Activated naive CD8-positive, alpha-beta T cell treated with anti-CD3 and anti-CD28 coated beads, Interleukin-2, amount 10 ng/mL, durations not matched to agents 7 days and 5 days (primary cell): ENCODE measurements at places on chromosomes 16 and 17. TPM values are rescaled to one million over a fixed set of nuclear protein-coding genes. Genes with fewer than 3 reads are reported as not detected.
A peak's percentile ranks its signal among the peaks of the same experiment; 100 is the strongest.

DNA sequence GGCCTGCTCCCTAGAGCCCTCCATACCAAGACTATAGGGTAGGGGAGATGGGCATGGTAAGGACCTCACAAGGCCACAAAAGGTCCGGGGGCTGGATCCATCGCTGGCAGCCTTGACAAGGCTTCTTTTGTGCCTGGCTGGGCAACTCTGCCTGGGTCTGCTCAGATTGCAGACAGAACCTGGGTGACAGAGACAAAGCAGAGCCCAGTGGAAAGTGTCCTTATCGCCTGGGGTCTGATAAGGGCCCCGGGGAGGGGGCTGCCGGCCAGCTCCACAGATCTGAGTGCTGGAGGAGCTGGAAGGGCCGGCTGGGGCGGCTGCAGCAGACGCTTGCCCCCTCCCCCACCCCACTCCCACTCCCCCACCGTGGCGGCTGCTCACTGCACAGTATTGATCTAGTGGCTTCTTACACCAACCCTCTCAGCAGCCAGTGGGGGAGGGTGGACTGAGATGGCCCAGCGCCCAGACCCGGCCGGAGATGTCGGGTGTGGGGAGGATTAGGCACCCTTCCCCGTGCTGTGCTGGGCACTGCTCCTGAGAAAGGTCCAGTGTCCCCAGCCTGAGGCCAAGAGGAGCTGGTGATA is 7.2 kb downstream of the MMP15 start:
- H3K4me3 ChIP-seq: no peak overlapping the region
- peaks cover 2% of the 10 kb centered on the region for H3K4me1 ChIP-seq
- DNase-seq: no peak
- H3K36me3 ChIP-seq: no peaks in the 10 kb centered on the region

GRCh38 chr17:68776451-68776850 is 175.3 kb upstream of the FAM20A start:
- no peak overlapping the region for H3K4me3 ChIP-seq
- no peak for DNase-seq
- peaks cover 6% of the 10 kb centered on the region for H3K27me3 ChIP-seq
- peaks cover 9% of the 10 kb centered on the region for H3K4me1 ChIP-seq
- no peaks in the 10 kb centered on the region for H3K36me3 ChIP-seq
- H3K27ac ChIP-seq: no peak overlapping the region

- H3K27me3 ChIP-seq: no peaks in the 10 kb centered on the region
- H3K4me3 ChIP-seq: no peak overlapping the region
- no peaks in the 10 kb centered on the region for H3K4me1 ChIP-seq
- peaks cover 23% of the 10 kb centered on the region for H3K36me3 ChIP-seq
- no peak for DNase-seq
- no peak overlapping the region for H3K27ac ChIP-seq
Observed at GRCh38 chr17:27644586-27644985, 13.6 kb downstream of the LGALS9 start.

DNA sequence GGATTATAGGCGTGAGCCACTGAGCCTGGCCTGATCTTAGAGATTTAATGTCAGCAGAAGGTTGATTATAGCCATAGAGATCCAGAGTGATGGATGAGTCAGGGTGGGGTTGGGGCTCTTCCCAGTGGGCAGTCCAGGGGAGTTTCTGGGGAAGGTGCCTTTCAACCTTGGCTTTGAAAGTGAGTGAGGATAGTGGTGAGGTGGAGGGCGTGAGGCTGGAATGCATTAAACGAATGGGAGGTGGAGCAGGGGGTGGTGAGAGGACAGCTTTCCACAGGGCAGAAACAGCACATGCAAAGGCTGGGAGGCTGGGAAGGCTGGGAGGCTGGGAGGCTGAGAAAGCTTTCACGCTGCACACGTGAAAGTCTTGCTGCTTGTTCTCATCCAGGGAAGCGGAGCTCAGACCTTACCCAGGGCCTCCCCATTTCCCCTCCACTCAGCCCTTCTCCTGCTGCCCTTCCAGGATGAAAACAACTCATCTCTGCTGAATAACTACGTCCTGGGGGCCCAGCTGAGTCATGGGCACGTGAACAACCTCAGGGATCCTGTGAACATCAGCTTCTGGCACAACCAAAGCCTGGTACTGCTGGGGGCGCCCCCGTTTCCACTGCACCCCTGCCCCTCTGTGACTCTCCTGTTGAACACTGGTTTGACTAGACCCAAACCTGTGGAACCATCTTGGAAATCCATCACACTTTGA is 22.3 kb downstream of the ADGRG5 start:
- peaks cover 46% of the 10 kb centered on the region for H3K36me3 ChIP-seq
- H3K27me3 ChIP-seq: peaks cover 2% of the 10 kb centered on the region
- no peak overlapping the region for H3K4me3 ChIP-seq
- H3K4me1 ChIP-seq: peaks cover 3% of the 10 kb centered on the region
- DNase-seq: no peak

Gene RAB26
- total RNA-seq: 0.40 TPM

GRCh38 chr17:67378454-67379250 is 1.6 kb downstream of the PITPNC1 start:
- peaks cover 21% of the 10 kb centered on the region for H3K36me3 ChIP-seq
- H3K4me3 ChIP-seq: peak overlapping the region; percentile 93
- peak overlapping the region; percentile 93 for H3K27ac ChIP-seq
- DNase-seq: peak; percentile 90

- H3K4me3 ChIP-seq: no peak overlapping the region
- peaks cover 25% of the 10 kb centered on the region for H3K27me3 ChIP-seq
- no peak for DNase-seq
- peaks cover 3% of the 10 kb centered on the region for H3K4me1 ChIP-seq
Observed at GRCh38 chr17:8104911-8105310, 13.4 kb downstream of the ALOXE3 start.

Gene LGALS9
- 175 TPM for total RNA-seq

Gene C16orf96
- total RNA-seq: 0.08 TPM

DNA sequence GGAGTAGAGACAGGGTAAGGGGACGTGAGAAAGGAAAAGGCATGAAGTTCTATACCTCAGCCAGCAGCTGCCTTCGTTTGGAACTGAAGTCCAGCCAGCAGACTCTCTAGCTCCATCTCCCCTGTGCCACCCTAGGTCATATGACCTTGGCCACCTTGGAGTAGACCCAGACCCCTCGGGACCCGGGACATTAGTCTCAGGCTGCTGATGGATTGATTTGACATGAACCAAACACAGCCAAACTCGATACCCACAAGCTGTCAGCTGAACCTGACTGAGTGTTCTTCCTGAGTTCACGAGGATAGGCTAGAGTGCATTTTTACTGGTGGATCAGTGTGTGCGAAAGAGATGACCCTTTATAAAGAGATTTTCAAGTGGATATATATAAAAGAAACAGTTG is 68.5 kb downstream of the YPEL2 start:
- no peak overlapping the region for H3K4me3 ChIP-seq
- no peak overlapping the region for H3K27ac ChIP-seq
- H3K36me3 ChIP-seq: peaks cover 43% of the 10 kb centered on the region
- H3K4me1 ChIP-seq: peaks cover 6% of the 10 kb centered on the region
- no peak for DNase-seq
- H3K27me3 ChIP-seq: no peaks in the 10 kb centered on the region

Gene CRYM
- not detected for total RNA-seq

- H3K27ac ChIP-seq: no peak overlapping the region
- H3K4me3 ChIP-seq: no peak overlapping the region
- no peaks in the 10 kb centered on the region for H3K27me3 ChIP-seq
- no peaks in the 10 kb centered on the region for H3K4me1 ChIP-seq
- DNase-seq: no peak
- no peaks in the 10 kb centered on the region for H3K36me3 ChIP-seq
Observed at GRCh38 chr16:67268136-67268579, 11.2 kb upstream of the PLEKHG4 start.

Gene RAMP2
- total RNA-seq: not detected

- H3K27me3 ChIP-seq: no peaks in the 10 kb centered on the region
- H3K36me3 ChIP-seq: no peaks in the 10 kb centered on the region
- no peaks in the 10 kb centered on the region for H3K4me1 ChIP-seq
- DNase-seq: no peak
Observed at GRCh38 chr16:52318302-52319009, 228.5 kb downstream of the TOX3 start.

GRCh38 chr17:41865596-41865893 is 322 bp upstream of the KLHL11 start:
- peak overlapping the region; percentile 86 for H3K27ac ChIP-seq
- DNase-seq: no peak
- H3K4me1 ChIP-seq: peaks cover 22% of the 10 kb centered on the region
- H3K4me3 ChIP-seq: no peak overlapping the region
- H3K27me3 ChIP-seq: no peaks in the 10 kb centered on the region

- H3K36me3 ChIP-seq: no peaks in the 10 kb centered on the region
- no peak for DNase-seq
- no peak overlapping the region for H3K4me3 ChIP-seq
- no peak overlapping the region for H3K27ac ChIP-seq
Observed at GRCh38 chr16:10827691-10828341, 9.2 kb upstream of the TVP23A start.

DNA sequence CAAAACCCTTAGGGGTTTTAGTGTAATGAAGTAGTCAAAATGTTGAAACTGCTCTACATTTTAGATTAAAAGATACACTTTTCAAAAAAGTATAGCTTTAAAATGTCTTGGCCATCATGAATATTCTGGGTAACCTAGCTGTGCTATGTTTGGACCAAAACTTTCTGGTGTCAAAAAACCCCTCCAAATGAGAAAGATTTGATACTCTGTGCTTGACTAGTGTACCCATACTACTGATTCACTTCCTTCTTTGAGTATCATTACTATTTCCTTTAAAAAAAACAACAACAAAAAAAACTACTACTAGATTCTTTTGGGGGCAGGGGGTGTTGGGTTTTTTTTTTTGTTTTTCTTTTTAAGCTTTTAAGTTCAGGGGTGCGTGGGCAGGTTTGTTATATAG is 37.3 kb downstream of the PTRH2 start:
- DNase-seq: no peak
- H3K36me3 ChIP-seq: peaks cover 21% of the 10 kb centered on the region
- no peak overlapping the region for H3K27ac ChIP-seq
- peaks cover 23% of the 10 kb centered on the region for H3K4me1 ChIP-seq
